Naive B cell (primary cell): ENCODE measurements at places on chromosomes 3 and 15. TPM values are rescaled to one million over a fixed set of nuclear protein-coding genes. Genes with fewer than 3 reads are reported as not detected.

SI gene
- polyA plus RNA-seq, result not detected

GMNC gene
- not detected for polyA plus RNA-seq

NPAP1 gene
- not detected for polyA plus RNA-seq

SLC9C1 gene
- polyA plus RNA-seq, result not detected

COL6A5 gene
- polyA plus RNA-seq, result not detected

A4GNT gene
- polyA plus RNA-seq, result not detected
